ENCODE measurements at places on chromosomes 12 and 14.

DNA sequence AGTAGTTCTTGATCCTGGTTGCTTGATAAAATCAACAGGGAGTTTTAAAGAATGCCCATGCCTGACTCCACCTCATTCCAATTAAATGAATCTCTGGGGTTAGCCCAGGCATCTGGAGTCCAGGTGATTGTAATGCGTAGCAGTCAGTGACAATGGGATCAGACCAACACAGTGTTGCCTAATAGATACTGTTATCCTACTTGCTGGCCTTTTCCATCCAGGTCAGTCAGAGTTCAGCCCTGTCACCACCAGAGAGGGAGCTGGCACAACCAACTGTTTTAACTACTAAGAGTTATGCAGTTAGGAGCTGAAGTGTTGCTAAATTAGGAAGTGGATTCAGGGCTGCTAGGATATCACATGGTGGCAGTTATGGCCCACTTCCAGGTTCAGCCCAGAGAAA lies 107.1 kb downstream of the GPR135 start:
- H3K27me3 ChIP-seq: no peaks in the 10 kb centered on the region
- H3K4me1 ChIP-seq: peaks cover 32% of the 10 kb centered on the region
- DNase-seq: no peak
- no peak overlapping the region for H3K4me3 ChIP-seq
- peak overlapping the region; percentile 25 for H3K27ac ChIP-seq
- H3K36me3 ChIP-seq: peaks cover 43% of the 10 kb centered on the region

- H3K36me3 ChIP-seq: no peaks in the 10 kb centered on the region
- no peaks in the 10 kb centered on the region for H3K4me1 ChIP-seq
- H3K4me3 ChIP-seq: no peak overlapping the region
- DNase-seq: no peak
- H3K27ac ChIP-seq: no peak overlapping the region
These were observed 23.8 kb downstream of the SLC6A13 start for GRCh38 chr12:238736-239398.

DNA sequence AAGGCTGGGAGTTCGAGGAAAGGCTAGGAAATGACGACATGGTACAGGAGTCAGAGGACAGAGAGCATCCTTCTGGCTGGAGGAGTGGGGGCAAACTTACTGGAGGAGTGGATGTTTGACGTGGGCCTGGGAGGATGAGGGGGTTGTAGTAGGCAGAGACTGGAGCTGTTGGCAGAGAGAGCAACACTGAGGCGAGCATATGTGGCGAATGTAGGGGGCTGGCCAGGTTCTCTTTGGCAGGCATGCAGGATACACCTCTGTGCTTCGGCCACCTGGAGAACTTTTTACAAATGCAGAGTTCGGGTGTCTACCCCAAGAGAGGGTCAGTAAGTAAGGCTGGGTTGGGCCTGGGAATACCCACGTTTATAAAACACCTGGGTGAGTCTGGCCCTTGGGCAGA lies 385.7 kb downstream of the FUT8 start:
- H3K36me3 ChIP-seq: no peaks in the 10 kb centered on the region
- H3K4me1 ChIP-seq: no peaks in the 10 kb centered on the region
- no peak overlapping the region for H3K4me3 ChIP-seq
- H3K27ac ChIP-seq: no peak overlapping the region
- no peak for DNase-seq

DNA sequence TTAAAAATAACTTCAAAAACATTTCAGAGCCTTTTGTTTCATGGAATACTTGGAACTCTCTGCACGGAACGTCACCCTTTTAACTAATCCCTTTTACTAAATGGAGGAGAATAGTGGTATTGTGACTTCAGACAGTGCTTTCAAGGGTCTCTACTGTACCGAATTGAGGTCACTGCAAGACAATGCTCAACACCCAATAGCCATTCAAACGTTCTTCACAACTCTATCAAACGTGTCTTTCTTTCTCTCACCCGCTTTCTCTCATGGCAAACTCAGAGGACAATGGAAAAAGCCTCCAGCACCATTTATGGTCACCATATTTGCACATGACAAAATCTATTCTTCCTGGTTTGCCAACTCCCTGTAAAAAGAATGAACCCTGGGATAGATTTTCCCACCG lies 132.1 kb upstream of the SOX5 start:
- no peak for DNase-seq
- H3K4me3 ChIP-seq: no peak overlapping the region
- peaks cover 29% of the 10 kb centered on the region for H3K4me1 ChIP-seq
- no peaks in the 10 kb centered on the region for H3K36me3 ChIP-seq

DNA sequence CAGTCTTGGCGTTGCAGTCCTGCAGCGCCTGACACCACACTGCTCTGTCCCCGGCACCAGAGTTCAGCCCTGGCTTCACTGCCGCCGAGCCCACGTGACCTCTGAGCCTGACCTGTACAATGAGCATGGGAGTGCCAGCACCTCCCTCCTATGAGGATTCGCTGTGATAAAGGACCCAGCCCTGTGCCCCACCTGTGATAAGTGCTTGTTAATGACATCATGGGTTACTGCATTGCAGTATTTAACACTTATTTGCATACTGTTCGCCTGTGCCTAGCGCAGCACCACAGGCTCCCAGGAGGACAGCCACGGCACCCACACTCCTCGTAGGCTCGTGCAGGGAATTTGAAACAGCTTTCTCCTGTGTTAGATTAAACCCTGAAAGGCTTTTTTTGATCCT lies 118.2 kb upstream of the GSC start:
- H3K4me3 ChIP-seq: no peak overlapping the region
- H3K36me3 ChIP-seq: no peaks in the 10 kb centered on the region
- H3K27ac ChIP-seq: no peak overlapping the region
- no peaks in the 10 kb centered on the region for H3K27me3 ChIP-seq

GRCh38 chr12:89185181-89185580 lies 167.1 kb downstream of the DUSP6 start:
- H3K27ac ChIP-seq: no peak overlapping the region
- H3K4me1 ChIP-seq: peaks cover 6% of the 10 kb centered on the region
- peaks cover 4% of the 10 kb centered on the region for H3K36me3 ChIP-seq
- no peak for DNase-seq
- no peak overlapping the region for H3K4me3 ChIP-seq
- no peaks in the 10 kb centered on the region for H3K27me3 ChIP-seq

DNA sequence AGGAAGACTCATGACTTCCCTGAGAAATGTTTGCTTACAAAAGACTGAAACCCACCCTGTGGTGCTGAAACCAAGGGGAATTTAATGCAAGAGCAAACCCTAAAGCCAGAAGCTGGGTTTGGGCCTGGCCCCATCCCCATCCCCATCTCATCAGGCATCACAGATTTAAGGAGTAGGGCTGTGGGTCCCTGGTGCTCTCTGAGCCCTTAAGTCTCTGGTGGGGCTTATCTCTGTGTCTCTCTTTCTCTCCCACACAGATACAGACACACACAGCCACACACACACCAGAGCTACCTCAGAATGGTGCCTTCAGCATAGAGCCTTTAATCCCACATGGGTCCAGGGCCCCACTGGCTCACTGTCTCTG lies 237.1 kb downstream of the SLC41A2 start:
- H3K27ac ChIP-seq: no peak overlapping the region
- no peak overlapping the region for H3K4me3 ChIP-seq
- H3K4me1 ChIP-seq: peaks cover 32% of the 10 kb centered on the region
- no peaks in the 10 kb centered on the region for H3K36me3 ChIP-seq

Data from mesothelial cell of epicardium (in vitro differentiated cells).